ENCODE measurements at places on chromosomes 3 and 15. TPM values are rescaled to one million over a fixed set of nuclear protein-coding genes. Genes with fewer than 3 reads are reported as not detected.

DNA sequence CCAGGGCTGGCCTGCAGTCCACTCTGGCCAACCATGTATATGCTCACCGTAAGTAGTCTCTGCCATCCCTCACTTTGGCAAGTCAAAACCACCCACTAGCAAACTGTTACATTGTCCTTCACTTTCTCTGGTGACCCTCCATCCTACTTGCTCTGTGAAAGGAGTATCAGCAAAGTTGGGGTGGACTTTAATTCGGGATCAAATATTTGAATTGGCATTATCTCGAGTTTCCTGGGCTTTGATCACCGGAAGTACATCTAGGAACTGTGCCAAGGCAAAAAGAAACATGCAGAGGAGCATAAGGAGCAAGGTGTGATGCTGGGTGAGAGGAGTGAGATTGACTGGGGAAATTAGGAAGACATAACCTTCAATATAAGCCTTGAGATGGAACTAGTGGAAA lies 188.9 kb upstream of the P2RY1 start:
- DNase-seq = no peak

Gene CFAP20DC
- 3.1 TPM for total RNA-seq

GRCh38 chr3:15197340-15198029 lies 8.6 kb upstream of the CAPN7 start:
- no peak for DNase-seq

DNA sequence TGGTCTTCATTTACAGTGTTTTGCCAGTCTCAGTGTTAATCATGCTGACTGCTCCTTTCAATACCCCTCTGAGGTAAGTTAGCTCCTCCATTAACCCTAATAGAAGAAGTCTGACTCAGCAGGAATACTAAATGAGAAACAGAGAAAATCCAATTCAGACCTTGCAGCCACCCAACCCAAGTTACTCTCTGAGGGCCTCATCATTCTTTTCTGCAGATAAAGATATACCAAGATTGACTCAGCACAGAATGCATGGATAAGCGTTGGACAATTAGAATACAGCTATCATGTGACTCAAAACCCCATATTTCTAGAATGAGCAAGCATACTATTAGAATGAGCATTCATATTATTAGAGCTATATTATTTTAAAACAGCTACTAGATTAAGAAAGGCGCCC lies 389.1 kb upstream of the SGO1 start:
- DNase-seq = no peak

DNA sequence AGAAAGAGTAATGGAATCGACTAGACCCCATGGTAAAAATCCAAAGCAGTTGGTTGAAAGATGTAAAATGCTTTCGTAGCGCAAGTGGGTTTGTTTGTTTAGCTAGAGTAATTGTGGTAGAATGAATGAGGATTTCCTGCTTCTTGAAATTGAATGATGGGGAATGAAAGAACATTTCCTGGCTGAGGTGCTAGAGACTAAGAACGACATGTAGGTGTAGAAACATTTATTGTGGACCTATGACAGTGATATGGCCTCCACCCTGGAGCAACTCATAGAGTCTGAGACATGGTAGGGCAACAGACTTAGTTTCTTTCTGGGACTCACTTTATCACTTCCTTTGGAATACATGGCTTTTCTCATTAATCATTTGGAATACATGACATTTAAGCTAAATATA lies 467.6 kb upstream of the CFAP20DC start:
- DNase-seq = no peak

DNA sequence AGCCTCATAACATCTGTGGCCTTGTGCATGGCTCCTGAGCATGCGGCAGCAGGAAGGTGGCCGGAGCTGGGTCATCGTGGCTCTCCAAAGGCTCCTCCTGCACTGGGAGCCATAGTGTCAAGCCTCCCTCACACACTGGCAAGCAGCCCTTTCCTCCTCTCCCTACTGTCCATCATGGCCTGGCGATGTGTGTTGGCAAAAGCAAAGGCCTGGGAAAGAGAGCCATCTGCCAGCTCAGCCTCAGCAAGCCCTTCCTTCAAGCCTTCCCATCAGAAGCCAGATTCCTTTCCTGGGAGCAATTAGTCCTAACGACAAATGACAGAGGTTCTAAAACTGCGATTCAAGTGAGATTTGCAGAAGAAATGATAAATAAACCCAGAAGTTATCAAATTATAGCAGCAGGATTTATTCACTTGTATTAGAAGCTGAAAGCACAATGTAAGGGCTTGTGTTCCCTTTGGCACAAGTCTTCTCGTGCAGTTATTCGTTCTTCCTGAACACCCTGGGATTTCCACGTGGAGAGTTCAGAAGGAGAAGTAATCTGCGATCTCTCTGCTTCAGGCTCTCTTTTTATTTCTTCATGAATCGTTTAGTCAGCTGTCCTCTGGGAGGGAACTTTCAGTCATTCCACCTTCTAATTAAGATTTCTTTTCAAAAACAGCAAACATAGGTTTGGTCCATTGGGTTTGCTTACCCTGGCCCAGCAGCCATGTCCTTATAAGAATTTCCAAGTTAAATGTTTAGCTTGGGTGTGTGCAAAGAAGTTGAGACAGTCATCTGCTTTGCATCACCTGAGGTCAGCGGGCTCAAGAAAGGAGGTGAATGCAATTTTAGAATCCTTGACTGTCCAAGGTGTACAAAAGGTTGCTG lies 110.3 kb upstream of the TMC3 start:
- DNase-seq = no peak

Gene SLC12A1
- total RNA-seq = not detected

DNA sequence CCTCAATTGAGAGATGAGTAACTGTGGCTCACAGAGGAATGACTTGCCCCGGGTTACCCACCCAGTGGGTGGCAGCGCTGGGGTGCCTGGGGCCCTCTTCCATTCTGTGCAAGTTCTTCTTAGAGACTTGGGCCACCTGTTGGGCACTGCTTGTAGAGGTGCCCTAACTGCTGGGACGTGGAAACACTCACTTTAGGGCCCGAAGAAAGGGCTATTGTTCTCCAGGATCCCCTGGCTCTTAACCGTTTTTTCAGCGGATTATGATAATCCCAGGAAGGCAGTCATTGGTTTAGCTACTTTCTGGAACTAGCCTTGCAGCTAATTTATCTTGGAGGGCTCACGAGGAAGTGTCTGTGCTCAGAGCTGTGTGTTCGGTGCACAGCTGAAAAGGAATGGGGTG lies 66.0 kb upstream of the GCNT3 start:
- no peak for DNase-seq

DNA sequence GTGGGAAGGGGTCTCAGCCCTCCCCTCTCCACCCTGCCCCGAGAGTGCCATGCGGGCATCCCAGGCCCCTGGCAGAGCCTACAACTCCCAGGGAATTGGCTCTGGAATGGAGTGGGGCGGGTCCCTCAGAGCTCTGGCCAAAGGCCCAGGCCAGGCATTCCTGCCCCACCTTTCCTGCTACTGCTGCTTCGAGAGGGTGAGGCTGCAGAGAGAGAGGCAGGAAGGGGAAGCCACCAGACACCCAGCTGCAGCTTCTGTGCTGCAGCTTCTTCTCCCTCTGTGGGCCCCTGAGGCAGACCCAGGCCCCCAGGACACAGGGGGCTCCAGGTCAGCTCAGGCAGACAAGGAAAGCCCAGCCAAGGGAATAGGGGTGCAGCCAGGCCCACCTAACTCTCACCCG lies 2.7 kb downstream of the ALS2CL start:
- DNase-seq = no peak

DNA sequence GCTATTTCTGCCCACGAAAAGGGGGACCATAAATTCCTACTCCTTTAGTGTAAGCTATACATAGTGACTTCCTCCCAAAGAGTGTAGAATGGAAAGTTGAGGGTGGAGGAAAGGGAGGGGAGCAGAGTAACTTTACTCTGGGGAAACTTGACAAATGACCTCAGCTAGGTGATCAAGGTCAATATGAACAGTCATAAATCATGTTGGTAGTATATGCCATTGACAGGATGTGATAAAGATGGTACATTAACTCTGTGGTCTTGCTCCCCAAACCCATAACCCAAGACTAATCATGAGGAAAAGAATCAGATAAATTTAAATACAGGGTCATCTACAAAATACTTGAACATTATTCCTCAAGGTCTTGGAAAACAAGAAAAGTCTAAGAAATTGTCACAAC lies 18.6 kb downstream of the SETMAR start:
- DNase-seq = no peak

GRCh38 chr15:62727501-62727900 lies 315.0 kb upstream of the TPM1 start:
- no peak for DNase-seq

DNA sequence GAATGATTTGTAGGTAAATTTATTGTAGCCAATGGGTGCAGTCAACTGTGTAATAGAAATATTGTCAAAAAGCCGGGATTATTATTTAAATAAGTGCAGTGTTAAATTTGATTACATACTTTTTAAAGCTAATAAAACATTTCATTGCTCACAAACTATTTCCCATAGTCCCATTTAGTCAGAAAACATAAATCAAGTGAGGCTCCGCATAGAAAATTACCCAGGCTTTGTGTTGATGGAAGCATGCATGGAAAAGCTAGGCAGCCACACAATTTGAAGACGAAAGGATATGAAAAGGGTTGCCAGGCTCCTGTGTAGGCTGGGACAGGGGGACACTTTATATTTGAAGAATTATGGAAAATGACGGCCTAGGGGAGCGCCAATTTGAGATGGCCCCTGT lies 82.3 kb downstream of the LRTM1 start:
- DNase-seq = no peak

DNA sequence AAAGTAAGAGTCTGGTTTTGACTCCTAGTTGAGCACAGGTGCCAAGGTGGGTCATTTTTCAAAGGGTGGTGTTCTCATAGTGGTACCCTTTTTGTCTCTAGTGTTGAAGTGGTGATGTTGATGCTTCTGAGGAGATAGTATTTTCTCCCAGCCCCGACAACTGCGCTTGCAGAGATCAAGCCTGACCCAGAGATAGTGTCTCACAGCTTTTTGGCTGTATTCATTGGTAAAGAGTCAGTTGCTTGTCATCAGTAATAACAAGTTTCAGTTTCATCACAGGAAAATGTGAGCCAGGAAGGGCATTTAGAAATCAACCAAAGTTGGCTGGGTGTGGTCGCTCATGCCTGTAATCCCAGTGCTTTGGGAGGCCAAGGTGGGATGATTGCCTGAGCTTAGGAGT lies 139.3 kb downstream of the NFKBIZ start:
- no peak for DNase-seq

- DNase-seq = no peak
These were observed 161.1 kb downstream of the TP63 start for GRCh38 chr3:189792046-189792929.

DNA sequence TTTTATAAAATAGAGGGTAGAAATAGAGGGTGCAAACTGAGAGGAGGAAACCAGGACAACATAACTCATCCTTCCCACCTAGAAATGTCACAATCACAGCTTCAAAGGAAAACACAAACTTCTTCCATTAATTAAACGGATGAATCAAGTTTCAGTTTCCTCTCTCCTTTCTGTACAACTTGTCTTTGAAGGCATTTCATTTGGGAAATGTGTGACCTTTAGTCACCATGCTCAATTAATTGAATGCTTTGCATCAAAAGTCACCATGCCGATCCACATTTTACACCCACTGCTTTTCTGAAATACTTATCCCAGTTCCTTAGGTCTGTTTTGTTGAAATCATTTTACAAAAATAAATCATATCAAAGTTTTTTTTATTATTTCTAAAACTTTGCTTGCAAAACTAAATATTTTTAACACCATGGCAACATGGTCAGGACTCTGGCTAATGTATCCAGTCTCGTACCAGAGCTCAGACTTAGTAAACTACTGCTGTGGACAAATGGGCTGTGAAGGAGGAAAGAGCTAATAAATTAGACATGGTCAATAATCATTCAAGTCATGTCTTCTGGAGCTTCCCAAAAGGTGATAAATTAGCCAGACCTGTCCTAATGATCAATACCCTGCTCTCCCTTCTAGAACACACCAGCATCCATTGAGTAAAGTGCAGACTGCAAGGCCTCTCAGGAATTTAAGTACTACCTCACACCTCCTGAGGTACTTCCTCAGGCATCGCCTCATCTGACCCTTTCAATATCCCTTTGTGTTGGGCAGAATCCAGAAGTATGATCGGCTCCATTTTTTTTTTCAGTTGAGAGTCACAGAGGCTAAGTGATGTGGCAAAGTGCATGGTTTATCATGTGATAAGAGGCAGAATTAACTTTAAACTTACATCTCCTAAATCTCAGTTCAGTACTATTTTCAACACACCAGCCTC lies 161.3 kb downstream of the GREM1 start:
- DNase-seq = no peak

Gene PLSCR2
- total RNA-seq = not detected

- DNase-seq = no peak
These were observed 4.0 kb upstream of the IL17RD start for GRCh38 chr3:57169108-57169507.

GRCh38 chr3:158847452-158847821 lies 45.6 kb downstream of the MFSD1 start:
- no peak for DNase-seq

DNA sequence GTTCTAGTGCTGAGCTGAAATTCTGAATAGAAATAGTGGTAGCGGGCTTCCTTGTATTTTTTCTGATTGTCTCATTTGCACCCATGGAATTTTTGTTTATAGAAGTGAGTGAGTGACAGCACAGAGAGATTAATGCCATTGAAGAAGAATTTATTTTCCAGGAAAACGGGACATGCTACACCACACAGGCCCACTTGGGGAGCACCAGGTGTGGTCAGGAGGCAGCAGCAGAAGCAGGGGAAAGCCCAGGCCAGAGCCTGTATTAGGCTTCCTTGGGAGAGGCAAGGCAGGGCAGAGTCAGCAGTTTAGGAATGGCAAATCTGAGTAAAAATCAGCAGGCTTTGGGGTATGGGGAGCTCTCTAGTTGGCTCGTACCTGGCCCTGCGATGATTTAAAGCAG lies 88.4 kb upstream of the ATP11B start:
- DNase-seq = no peak

Gene ITGA11
- 1,105 TPM for total RNA-seq

DNA sequence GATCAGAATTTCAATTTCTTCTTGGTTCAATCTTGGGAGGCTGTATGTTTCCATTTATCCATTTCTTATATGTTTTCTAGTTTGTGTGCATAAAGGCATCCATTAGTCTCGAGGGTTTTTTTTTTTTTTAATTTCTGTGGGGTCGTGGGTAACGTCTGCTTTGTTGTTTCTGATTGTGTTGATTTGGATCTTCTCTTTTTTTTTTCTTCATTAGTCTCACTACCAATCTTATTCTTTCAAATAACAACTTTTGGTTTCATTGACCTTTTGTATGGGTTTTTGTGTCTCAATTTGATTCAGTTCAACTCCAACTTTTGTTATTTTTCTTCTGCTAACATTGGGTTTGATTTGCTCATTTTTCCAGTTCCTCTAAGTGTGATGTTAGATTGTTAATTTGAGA lies 48.9 kb downstream of the MCTP2 start:
- DNase-seq = no peak
